ENCODE measurements at places on chromosomes 3 and 15.

GRCh38 chr15:75181780-75182179, 19.9 kb upstream of the C15orf39 start:
- no peak for DNase-seq

- no peak for DNase-seq
Measured at GRCh38 chr3:123080864-123081562, 14.2 kb downstream of the PDIA5 start.

DNA sequence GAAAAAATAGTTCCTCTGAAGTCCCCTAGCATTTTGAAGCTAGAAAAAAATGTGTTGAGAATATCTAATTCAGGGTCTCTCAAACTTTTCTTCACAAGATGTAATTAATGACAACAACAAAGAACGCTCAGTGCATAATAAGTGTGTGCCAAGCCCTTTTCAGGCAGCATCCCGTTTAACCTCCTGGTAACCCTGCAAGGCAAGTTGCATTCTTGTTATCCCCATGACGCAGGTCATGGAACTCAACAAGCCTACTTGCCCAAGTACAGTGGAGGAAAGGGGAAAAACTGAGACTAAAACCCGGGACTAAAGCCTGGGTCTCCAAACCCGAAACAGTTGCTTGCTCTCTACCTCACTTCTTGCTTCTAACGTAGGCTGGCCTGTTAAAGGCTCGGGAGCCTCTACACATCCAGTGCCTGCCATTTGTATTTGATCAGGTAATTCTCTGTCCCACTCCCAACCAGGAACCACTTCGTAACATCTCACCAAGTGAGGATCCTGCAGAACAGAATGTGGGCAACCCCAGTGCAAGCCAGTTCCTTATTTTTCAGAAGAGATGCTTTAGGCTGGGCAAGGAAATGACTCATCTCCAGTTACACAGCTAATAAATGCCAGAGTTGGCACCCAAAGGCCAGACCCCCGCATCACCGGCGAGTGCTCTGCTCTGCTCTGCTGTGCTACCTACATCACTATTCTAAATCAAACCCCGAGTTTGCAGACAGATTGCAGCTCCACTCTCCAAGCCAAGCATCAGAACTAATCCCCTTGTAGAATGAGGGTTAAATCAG, 28.3 kb downstream of the LMCD1 start:
- DNase-seq: no peak

DNA sequence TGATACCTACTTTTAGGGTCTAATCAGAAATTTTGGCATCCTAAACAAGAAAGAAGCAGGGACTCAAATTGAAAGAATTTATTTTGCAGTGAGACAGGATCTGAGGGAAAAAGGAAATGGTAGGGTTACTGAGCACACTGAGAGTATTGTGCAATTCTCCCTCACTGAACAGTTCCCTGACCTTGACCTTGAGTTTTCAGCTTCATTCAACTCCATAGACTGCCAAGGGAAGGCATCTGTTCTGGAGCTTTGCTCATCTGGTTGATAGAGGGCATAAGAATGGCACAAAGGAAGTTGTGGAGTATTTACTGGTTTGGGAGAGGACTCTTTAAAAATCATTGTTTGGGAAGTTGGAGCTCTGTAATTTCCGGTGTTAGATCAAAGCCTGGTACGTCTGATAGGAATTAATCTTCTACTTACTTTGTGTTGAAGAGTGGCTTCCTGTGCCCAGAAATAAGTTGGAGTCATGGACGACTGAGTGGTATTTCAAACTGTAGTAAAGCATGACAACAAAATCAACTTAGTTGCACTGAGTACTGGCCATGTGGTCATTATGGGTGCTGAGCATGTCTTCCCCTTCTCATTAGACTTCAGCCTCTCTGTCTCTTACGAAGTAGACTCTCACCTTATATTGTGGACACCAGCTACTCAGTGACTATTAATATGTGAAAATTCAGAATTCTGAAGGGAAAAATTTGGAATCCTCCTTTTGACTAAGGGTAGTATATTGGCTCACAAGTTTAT, 40.8 kb downstream of the CLDN1 start:
- DNase-seq: no peak

GRCh38 chr3:154095832-154096421, 25.3 kb upstream of the ARHGEF26 start:
- DNase-seq: peak; percentile 32

DNA sequence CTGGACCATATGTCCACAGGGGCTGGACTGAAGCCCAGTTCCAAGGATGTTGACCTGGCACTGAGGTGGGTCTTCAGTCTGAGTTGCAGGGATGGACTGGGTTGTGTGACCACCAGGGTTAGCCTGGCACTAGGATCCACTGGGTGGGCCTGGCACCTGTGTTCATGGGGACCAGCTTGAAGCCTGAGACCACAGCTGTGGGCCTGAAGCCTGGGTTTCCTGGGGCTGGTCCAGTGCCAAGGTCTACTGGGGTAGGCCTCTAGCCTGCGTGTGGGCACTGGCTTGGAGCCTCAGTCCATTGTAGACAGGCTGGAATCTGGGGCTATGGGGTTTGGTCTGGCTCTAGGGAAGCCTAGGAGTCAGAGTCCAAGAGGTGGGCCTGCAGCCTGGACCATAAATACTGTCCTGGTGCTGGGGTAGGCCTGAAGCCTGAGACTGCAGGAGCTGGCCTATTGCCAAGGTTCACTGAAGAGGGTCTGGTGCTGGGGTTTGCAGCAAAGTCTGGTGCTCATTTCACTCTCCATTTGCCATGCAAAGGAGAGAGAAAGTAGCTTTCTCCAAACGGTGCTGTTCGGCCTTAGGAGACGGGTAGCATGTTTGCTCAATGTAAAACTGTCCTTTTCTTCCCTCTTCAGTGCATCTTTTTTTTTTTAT, 51.2 kb upstream of the TBC1D5 start:
- no peak for DNase-seq

- no peak for DNase-seq
Measured at GRCh38 chr15:68612503-68612902, 33.7 kb downstream of the CORO2B start.

DNA sequence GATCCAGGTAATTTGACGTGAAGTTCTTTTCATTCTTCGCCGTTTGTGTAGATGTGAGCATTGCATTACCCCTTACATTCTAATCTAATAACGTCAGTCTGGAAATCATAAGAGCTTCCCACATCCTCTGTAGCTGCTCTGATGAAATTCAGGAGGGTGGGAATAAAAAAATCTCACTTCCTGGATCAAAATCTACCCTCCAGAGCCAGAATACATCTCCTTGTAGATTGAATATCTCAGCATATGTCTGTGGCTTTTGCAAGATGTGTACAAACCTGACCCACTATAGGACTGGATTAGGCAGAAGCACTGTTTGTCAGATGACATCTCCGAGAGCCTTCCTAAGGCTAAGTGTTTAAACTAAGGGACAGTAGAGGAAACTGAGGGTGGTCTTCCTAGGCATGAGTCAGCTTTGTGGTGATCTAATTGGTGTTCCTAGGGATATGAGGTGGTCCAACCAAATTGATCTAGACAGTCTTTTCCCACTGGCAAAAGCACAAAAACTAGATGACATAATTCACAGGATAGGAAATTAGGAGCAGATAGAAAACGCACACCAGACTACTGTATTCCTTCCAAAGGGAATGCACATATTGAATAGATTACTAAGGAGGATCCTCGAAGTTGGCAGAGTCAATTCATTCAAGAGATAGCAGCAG, 216.3 kb upstream of the LRTM1 start:
- DNase-seq: no peak

GRCh38 chr3:46406788-46407611, at the start of the genes CCR5AS and CCRL2:
CCR5AS (minus strand) TSS chr3:46407066.
CCRL2 (plus strand) TSS chr3:46407259; CDS start chr3:46408080, 821 bp downstream.
- no peak for DNase-seq

DNA sequence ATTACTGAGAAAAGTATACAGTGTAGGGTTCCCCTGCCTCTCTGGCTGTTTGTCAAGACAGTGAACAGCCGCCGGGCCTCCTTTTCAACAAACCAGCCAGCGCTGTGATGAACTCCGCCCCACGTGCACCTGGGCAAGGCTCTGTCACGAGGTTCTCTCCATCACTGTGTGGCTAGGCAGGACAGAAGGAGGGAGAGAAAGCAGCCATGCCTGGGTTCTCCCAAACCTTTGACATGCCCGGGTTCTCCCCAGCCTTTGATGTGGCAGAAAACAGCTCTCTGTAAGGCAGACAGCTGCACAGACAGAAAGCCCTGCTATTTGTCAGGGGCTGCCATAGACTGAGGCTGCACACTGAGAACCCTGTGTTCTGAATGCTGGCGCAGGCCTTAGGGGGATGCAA, 101.4 kb upstream of the TRPM1 start:
- no peak for DNase-seq

- DNase-seq: no peak
Measured at GRCh38 chr3:7205962-7206361, 345.0 kb downstream of the GRM7 start.

DNA sequence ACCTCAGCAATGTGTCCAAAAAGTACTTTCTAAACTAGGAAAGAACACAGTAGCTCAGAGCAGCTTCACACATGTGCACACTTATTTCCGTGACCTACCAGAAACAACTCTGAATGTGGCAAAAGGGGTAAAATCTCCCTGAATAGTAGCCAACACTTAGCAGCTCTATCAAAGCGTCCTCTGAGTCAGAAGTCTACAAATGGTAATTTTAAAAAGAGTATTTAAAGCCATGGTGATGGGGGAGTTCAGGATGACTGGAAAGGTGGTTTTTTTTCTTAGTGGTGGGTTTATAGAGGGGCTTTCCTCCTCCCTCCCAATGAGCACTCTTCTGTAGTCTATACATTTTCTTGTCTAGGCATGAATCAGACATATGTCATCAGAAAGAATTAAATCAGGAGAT, 223.8 kb upstream of the PRICKLE2 start:
- no peak for DNase-seq

- no peak for DNase-seq
Measured at GRCh38 chr3:53616971-53617892, 122.8 kb downstream of the CACNA1D start.

DNA sequence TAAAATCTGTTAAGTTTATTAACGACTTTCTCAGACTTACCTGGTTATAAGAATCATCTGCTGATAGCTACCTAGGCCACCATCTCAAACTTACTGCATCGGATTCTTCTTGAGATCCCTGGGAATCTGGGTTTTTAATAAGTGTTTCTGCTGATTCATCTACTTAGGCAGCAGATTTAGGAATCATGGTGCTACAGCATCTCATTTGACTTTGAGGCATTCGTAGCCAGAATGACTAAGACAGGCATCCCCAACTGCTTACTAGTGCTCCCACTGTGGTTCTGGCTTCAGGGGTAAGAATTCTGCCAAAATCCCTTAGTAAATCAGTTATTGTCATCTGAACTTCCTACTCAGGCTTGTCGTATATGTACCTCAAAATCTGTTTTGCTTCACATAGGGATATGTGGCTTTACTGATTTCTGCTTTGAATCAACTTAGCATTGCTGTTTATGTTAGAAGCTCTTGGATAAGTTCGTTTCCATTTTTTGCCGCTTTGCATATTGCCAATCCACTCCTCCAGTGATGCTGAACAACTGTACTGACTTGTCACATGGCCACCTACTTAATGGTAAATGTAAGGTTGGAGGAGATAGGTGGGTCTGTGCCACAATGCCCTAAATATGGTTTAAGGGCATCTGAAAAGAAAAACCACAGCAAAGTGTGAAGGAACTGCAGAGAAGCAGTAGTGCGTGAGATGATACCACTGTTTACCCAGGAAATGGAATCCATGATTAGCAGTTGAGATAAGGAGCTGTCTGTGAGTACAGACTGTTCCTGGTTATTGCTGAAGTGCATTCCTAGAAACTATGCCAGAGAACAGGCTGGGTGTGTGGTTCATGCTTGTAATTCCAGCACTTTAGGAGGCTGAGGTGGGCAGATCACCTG, 60.3 kb downstream of the MAP6D1 start:
- no peak for DNase-seq

GRCh38 chr3:62201438-62202035, 171.8 kb downstream of the FEZF2 start:
- DNase-seq: peak; percentile 32

GRCh38 chr3:72189339-72189738, 404.4 kb upstream of the PROK2 start:
- DNase-seq: no peak

GRCh38 chr15:49989498-49989897, 129.5 kb downstream of the ATP8B4 start:
- no peak for DNase-seq

- no peak for DNase-seq
Measured at GRCh38 chr15:34116620-34117019, 14.7 kb downstream of the PGBD4 start.

- DNase-seq: no peak
Measured at GRCh38 chr15:52290329-52290728, 5.3 kb downstream of the MYO5C start.

DNA sequence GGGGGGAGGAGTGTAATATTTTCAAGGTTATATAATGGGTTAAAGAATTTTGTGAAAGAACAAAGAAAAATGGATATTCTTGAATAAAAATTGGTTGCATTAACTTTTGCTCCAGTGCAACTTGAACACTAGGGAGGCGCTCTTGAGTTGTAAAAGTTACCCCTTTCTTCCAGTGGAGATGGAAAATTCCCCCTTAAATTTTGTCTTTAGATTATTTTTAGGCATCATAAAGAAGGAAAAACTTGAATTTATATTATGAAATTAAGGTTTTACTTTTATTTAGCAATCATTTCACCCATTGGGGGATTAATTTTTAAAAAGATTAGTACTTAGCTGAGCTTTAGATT, 550 bp upstream of the CHD2 start:
- no peak for DNase-seq

DNA sequence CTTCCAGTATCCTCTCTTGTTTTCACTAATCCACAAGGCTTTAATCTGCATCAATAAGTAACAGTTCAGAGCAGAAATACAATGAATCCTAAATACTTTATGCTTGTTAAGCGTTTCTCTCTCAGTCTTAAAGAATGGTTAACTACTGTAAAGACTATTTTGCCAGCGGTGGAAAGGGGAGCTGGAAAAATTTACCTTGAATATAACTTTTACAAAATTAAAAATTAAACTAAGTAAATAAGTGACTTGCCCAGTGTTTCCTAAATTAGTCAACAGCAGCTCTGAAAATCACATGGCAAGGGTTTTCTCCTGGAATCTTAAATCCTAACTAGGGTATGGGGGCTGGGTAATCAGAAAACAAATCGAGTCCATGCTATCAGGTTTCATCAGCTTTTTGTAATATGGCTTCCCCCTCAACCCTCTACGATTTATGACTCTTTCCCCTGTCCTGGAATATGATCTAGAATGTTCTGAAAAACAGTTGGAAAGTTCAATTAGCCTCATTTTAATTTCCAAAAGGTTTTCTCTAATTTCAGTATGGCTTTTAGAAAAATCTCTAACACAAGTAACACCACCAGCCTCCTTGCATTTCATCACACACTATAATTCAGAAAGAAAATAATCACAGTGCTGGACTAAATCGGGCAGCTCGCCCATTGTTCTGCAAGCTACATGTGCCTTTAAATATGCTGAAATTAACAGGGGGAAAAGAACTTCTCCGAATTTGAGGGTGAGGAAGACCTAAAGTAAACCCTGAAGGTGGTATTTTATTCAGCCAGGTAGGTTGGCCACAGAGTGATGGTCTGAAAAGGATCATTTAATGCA, 133.5 kb downstream of the ADAMTS9 start:
- no peak for DNase-seq

- DNase-seq: no peak
Measured at GRCh38 chr3:39178553-39178952, 13.8 kb downstream of the XIRP1 start.

GRCh38 chr15:38367476-38367875, 86.5 kb upstream of the FAM98B start:
- no peak for DNase-seq

GRCh38 chr3:128993461-128994172, at the start of gene CFAP92:
CFAP92 (minus strand) TSS chr3:128994076; CDS start chr3:128993304, 772 bp downstream.
- DNase-seq: no peak

Measured in SW 1271 (cell line).